NCI-H2029 treated with DMSO at 0.1 percent for 48 hours (cell line): ENCODE measurements at places on chromosomes 13 and 19.

DNA sequence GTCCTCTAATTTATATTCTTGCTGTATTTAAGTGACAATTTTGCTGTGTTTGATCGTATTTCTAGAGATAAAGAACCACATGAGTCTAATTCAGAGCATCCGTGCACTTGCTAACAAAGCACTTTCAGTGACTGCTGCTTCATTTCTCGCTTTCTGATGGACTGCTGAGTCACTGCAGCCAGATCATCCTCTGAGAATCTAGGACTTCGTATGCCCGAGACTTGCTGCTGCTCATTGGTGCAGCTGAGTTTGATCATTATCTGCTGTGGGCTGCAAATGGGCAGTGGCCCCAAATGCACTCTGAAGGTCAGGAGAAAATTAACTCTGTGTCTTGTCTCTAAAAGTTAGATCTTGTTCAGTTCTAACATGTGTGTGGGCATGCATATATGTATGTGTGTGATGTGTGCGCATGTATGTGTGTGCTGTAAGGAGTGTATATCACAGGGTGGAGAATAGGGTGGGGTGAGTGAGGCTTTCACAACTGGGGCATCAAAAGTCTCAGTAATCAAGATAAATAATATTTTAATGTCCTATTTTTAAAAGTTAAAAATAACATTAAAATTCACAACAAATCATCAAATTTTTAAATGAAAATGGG lies 342.6 kb downstream of the MTUS2 start:
- no peak for DNase-seq

- DNase-seq: no peak
Observed at GRCh38 chr13:73822668-73823592, 311.3 kb downstream of the KLF12 start.

GRCh38 chr19:19028526-19028925 lies 4.8 kb downstream of the SUGP2 start:
- DNase-seq: no peak

DNA sequence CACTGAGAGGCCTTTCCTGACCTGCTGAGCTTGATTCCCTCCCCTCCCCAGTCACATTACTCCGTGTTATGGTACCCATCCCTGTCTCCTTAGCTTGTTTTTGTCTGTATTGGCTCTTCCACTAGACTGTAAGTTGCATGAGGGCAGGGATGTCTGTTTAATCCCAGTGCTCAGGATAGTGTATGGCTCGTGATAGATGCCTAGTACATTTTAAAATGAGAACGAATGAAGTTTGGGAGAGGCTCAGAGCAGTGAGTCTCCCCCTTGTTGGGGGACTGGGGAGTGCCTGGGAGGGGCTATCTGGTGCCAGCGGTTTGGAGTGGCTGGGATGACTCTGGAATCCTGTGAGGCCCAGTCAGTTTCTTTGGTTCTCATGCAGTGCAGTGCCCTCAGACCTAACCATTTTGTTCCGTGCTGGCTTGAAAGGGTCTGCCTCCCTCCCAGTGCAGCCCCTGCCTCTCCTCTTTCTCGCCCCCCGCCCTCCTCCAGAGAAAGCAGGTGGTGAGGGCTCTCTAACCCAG lies 35.5 kb downstream of the ACTN4 start:
- DNase-seq: no peak

- DNase-seq: no peak
Observed at GRCh38 chr19:48371367-48371766, 7.2 kb downstream of the SYNGR4 start.
